ENCODE measurements at places on chromosomes 2 and 18.

DNA sequence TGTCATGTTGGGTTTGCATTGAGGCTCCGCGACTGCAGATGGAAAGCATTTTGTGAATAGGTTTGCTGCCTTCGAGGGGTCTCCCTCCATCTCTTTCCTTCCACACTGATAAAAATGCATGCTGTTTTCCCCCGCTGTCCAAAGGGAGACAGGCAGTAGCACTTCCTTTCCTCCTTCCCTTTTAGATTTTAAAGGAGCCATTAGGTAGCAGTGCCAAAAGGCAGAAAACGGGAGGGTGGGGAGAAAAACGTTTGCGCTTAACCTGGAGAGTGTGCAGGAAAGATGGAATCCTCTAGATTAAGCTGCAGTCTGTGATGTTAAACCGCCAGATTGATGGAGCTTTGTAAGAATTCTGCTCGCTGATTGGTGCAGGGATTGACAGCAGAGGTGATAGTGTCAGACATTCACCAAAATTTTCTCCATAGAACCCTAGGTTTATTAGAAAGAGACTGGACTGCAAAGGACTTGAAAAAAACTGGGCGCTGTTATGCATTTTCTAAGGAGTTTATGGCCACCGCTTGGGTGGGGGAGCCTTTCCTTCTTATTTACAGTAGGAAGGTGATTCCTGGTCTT, 688 bp downstream of the MAPRE2 start:
- no peak for DNase-seq

GRCh38 chr2:222050981-222051380, 247.8 kb downstream of the PAX3 start:
- no peak for DNase-seq

GRCh38 chr2:59584958-59585357, 968.5 kb downstream of the BCL11A start:
- no peak for DNase-seq

DNA sequence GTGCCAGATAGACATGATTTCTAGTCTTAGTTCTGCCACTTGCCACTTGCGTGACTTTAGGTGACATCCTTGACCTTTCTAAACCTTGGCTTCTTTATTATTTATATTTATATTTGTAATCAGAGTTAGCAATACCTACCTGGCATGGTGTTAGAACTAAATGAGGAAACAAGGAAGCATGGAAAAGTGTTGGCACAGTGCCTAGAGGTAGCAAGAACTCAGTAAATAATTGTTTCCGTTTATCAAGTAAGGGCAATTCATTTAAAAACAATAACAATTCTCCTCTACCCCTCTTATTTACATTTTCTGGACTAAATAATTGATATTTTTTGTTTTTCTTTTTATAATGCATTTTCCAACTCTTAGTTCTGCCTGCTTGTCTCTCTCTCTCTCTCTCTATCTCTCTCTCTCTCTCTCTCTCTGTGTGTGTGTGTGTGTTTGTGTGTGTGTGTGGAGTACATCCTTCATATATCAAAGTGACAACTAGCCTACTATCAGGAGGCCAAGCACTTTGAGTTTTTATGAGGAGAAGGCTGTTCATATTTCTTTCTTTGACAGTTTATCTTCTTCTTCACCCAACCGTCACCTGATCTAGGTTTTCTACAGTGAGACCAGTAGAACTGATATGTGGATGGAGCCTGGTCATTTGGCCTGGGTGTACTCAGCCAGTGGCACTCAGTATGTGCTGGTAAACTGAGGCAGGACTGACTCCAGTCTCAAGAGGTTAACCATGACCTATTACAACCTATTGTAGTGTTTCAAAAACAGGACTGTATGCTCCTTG, 134.5 kb downstream of the LRRTM1 start:
- DNase-seq, result no peak

GRCh38 chr2:150693556-150693955, 206.1 kb upstream of the RND3 start:
- DNase-seq, result no peak

DNA sequence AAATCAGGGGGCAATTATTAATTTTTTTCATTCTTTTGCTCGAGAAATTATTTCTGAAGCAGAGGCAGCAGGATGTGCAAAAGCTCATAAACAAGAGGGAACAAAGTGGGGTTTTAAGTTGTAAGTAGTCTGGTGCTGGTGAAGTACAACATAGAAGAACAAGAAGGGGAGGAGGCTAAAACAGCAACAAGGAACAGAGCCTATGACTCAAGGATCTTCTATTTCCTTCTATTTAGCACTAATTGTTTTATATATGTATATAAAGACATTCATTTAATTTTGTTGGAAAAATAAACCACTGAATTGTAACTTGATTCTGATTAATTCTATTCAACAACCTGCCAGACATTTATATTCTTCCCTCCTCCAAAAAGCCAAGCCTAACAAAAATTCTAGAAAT, 35.0 kb downstream of the YES1 start:
- DNase-seq, result no peak

DNA sequence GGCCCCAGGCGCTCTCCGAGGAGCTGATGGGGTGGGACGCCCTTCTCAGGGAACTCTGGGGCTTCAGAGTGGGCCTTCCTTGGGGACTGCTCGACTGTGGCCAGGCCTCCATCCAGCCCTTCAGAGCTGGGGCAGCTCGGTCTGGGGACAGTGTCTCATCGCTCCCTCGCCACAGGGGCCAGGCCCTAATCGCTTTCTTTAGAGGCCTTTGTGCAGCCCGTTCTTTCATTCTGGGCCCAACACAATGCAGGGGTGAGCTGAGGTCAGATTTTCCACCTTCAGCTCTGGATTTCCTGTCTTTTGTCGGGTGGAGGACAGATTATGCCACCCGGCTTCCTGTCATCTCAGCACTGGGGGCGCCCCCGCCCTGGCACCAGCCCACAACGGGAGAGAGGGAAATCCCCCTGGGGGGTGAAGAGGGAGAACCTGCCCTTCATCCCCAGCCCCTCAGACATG, 25.2 kb downstream of the MYCN start:
- no peak for DNase-seq

DNA sequence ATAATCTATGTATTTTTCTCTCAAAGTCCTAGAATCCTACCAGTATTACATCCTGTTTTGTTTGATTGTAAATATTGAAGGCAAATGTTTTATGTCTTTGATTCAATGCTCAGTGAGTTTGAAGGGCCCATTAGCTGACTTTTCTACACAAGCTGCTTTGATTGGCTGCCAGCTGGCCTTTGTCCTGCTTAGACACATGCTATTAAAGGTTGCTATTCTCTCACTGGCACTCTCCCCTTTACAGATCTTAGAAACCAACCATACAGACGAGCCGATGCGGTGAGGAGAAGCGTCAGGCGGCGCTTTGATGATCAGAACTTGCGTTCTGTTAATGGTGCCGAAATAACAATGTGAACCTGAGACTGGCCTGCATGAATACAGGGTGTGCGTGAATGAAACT, 69.7 kb downstream of the PRPF40A start:
- DNase-seq, result no peak

DNA sequence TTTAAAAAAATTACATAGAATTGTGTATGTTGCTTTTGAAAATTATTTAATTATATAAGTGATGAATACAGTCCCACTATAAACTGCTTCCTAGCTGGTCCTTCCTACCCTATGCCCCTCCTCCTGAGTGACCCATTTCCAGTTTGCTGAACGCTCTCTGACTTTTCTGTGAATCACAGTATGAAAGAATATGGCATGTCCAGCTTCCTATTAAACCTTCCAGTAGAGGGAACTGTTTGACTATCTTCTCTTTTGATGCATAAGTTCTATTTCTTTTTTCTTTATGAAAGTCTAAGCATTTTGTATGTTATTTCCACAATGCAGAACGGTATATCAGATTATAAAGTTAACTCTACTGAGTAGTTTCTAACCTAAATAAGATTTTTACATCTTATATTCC, 41.3 kb downstream of the PSMG2 start:
- no peak for DNase-seq

- no peak for DNase-seq
These were observed 10.2 kb upstream of the GTF2A1L start for GRCh38 chr2:48607307-48608014.

- DNase-seq, result no peak
These were observed 6.1 kb downstream of the TGIF1 start for GRCh38 chr18:3455907-3456685.

DNA sequence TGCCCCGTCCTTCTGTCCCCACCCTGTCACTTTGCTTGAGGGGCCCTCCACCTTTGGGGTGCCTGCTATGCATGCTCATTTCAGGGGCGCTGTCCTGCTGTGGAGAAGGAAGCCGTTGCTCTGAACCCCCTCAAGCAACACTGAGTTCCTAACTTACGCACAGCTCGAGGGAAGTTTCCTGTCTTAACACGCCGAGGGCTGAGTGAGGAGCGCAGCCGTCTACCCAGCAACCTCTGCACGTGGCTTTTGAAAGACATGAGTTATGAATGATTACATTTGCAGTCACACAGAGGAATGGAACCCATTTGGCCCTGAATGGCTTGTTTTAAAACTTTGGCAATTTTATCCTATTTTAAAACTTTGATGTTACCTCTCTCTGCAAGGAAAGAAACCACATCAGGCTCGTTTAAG, 14.0 kb downstream of the RAMP1 start:
- no peak for DNase-seq

DNA sequence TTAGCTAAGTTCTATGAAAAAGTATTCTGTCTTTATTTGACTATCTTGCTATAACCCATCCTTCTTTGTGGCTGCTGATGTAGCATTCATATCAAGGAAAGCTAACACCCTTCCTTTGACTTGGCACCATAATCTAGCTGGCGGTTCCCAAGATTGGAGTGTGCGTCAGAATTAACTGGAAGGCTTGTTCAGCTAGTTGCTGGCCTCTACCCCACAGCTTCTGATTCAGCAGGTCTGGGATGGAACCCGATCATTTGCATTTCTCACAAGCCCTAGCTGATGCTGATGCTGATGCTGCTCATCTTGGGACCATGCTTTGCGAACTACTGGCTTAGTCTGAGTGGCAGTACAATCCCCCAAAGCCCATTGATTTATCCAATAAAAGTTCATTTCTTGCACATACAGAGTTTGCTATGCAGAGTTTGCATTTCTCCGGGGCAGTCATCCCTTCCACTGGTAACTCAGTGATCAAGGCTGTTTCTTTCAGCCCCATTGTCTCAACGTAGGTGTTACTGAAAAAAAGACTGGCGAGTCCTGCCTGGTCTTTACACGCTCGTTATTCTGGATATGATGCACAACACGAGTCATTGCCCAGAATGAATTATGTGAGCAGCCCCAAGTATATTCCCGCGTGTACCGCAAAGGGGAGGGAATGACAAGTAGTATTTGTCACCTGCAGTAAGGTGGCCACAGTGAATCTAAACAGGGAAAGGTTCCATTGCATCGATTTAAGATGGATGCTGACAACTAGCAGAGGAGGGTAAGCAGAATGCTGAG, 96.5 kb downstream of the ZNF532 start:
- no peak for DNase-seq

All from activated T-helper 1 cell treated with anti-CD3 and anti-CD28 coated beads, Interleukin-2, amount 50 U/mL, for 16 hours (primary cell).